ENCODE measurements at places on chromosomes 4 and X.

GRCh38 chrX:113804819-113805218 lies 779.1 kb upstream of the HTR2C start:
- DNase-seq: no peak

DNA sequence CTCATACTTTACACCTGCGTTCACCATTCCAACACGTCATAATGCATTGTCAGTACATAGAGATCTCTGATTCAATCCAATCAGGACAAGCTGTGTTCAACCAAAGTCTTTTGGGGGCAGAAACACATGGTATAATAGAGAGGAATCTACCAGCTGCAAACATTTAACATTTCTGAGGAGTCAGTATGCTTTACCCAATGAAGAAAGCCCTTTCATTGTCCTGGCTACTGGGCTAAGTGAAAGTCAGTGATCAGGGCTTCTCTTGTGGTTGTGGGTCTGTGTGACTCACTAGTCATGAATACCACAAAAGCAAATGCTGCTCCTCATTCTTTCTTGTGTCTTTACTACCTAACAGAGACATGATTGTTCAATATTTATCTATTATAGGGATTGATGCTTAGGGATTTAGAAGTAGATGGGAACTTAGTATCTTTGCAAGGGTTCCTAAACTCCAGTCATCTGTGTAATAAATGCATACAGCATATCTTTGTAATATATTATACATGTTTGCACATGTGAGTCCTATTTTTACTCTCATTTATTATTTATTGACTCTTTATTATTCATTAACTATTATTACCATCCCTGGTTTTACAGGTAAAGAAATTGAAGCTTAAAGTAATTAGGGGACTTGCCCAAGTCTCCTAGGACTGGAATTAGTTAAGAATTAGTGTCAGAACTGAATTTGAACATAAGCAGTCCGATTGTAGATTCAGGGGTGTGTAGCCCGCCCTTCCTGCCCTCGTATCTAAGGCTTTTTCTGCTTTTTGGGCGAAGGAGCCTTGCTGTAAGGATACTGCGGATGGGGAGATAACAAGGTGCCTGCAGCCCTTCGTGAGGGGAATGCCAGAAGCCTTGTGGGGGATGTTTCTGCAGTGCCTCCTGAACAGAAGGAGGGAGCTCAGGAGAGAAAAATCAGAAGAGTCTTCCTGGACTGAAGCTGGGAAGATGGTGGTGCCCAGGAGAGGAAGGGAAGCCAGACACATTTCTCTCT lies 353.1 kb upstream of the BOD1L1 start:
- DNase-seq: no peak

DNA sequence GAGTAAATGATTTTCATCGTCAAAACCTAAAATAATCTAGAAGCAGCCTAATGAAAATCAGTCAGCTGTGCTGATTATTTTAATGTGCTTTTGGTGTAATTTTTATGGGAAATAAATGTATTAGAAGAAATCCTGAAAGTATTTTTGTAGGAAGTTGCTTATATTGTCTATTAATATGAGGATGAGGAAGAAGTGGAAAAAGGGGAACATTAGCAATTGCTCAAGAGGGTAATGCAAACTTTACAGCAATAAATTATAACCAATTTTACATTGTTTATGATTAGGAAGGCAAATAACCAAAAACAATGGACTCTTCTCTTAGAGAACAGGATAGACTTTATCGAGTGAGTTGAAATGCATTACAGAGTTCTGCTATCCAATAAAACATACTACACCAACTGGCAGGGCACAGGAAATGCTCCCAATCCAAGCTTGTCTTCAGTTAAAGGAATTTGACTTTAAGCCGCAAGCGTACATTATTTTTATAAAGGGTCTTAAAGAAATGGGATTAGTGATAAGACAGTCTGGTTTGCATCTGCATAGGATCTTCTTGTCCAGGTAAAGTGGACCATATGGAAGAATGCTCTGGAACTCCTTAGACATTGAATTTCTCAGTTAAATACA lies 374.8 kb downstream of the PDGFC start:
- DNase-seq: no peak

- DNase-seq: peak; percentile 40
Measured at GRCh38 chr4:148044912-148045352, 313.0 kb downstream of the ARHGAP10 start.

DNA sequence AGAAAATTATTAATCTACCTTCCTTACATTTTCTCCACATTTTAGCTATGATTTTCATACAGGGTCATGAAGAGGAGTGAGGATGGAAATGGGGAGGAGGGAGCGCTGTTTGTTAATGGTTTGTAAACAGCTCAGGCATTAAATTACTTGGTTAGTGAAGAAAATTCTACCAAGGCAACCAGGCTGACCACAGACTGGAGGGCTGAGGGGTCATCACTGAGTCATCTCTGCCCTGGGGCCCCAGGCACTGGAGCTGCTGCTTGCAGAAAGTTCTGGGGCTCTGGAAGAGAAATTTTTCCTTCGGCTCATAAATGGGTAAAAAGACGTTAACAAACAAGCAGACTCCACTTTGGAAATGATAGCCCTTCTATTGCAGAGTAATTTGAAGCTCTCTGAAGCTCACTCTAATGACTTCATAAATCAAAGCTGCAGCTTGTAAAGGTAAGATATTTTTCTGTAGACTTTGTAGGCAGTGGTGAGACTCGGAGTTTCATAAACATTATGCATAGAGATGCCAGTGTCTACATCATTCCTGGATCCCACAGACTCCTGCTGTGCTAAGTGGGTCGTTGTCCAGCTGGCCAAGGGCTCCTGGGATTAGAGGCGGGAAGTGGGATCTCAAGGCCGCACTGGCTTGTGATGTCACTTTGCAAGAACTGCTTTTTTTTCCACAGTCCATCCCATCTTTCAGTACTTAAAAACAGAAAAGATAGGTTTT lies 159.6 kb downstream of the PTTG2 start:
- DNase-seq: no peak

Data from CD4-positive, alpha-beta T cell treated with Interleukin-17A for 1 hour (primary cell).